ENCODE measurements at places on chromosomes 11 and 22.

GRCh38 chr11:46444305-46444704 lies 52.7 kb upstream of the CHRM4 start:
- DNase-seq, result no peak

- no peak for DNase-seq
Measured at GRCh38 chr11:60040109-60040508, at the start of gene OOSP2. TSS of gene OOSP2 (plus strand) at chr11:60040409. CDS start at chr11:60040460, 51 bp downstream.

- DNase-seq, result peak; percentile 19
Measured at GRCh38 chr11:76159983-76160661, 46.2 kb downstream of the WNT11 start.

- no peak for DNase-seq
Measured at GRCh38 chr11:80970037-80970436, 1529.2 kb upstream of the TENM4 start.

- DNase-seq, result no peak
Measured at GRCh38 chr11:61390161-61390560, 2.2 kb upstream of the TMEM216 start.

DNA sequence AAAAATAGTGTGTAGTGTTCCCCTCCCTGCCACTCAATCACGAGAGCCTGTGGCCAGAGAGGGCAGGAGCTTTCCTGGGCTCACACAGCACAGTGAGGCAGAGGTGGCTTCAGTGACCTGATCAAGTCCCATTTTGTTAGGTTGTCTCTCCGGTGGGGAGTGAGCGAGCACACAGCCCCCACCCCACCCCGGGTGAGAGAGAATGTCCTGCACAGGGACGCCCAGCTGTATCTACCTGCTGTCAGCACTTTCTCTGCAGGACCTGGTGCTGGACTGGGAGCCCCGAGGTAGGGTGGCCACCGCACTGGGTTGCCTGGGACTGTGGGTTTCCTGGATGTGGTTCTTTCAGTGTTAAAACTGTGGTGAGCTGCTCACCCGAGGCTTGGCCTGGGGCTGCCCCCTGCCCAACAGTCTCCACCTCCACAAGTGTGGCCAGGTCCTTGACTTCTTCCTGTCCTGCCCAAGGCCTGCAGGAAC lies 6.1 kb downstream of the CAPN5 start:
- no peak for DNase-seq

DNA sequence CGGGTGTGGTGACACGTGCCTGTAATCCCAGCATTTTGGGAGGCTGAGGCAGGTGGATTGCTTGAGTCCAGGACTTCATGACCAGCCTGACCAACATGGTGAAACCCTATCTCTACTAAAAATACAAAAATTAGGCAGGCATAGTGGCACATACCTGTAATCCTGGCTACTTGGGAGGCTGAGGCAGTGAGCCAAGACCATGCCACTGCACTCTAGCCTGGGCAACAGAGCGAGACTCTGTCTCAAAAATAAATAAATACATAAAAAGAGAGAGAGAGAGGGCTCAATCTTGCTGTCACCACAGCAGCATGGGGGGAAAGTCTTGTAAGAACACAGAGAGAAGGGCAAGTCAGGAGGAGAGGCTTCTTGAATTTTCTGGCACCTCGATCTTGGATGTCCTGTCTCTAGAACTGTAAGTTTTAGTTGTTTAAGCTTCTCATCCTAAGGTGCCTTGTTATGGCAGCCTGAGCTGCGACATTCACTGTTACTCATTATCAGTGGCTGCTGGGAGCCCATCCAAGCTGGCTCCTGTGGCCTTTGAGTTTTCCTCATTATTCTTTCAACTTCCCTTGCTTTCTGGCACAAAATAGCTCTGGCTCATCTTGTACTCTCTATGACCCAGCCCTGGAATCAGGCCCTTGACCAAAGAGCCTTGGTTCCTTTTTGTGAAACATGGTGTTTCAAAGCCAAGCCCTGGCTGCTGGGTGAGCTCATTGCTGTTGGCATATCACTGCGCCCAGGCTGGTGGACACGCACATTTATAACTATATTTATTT lies 8.0 kb upstream of the PSMC3 start:
- peak; percentile 56 for DNase-seq

GRCh38 chr11:1122664-1123002 lies 35.1 kb upstream of the MUC5AC start:
- DNase-seq, result no peak

GRCh38 chr11:27039873-27040272 lies 742 bp upstream of the BBOX1 start:
- DNase-seq, result no peak

- DNase-seq, result no peak
Measured at GRCh38 chr22:35708453-35708852, 9.2 kb upstream of the APOL5 start.
